Fibroblast of the conjunctiva (primary cell): ENCODE measurements at places on chromosomes 3 and 15.

GRCh38 chr3:73719861-73720260, 95.1 kb upstream of the PDZRN3 start:
- DNase-seq, result no peak

DNA sequence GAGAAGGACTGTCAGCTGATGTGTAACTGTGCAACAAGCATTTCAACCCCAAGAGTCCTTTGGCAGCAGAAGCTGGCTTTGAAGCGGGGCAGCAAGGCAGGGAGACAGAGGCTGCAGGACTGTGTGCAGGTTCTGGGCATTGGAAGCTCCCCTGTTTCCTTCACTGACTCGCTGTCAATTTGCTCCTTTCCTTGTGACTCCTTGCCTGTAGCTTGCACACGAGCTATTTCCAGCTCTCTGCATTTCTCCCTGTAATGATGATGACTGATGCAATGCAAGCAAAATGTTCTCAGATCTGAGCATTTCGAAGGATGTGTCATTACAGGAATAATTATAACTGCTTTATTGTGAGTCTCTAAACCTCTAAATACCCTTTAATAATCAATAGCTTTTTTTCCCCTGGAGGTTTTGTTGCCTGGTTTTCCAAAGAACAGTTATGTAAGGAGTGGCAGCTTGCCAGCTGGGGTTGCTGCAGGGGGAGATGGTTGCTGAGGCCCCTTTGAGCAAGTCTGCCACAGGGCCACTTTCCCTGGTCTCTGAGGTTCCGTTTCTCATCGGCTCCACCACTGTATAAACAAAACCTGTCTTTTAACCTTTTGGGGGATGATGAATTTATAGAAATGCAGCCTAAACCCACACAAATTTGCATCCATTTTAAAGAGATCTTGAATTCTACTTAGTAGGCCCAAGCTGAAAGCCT, 2.8 kb downstream of the APOD start:
- peak; percentile 74 for DNase-seq

- DNase-seq, result no peak
These were observed 201.0 kb upstream of the FEZF2 start for GRCh38 chr3:62574266-62574898.

DNA sequence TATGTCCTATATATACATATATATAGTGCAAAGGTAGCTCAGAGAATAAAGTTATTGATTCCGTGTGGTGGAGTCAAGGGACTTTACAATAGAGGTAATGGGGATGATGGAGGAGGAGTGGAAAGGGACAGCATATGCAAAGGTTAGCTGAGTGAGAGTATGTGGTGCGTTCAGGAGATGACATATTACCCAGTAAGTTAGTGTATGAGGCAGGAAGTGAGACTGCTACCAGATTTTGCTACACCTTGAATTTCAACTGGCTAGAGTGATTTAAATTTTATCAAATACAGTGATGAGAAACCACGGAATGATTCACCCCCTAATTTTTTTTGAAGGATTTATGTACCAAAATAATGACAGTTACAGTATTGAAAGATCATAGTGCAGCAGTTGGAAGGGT, 2.8 kb downstream of the ACTL6A start:
- no peak for DNase-seq

GRCh38 chr15:62026487-62027262, 33.6 kb downstream of the VPS13C start:
- DNase-seq, result no peak

- DNase-seq, result no peak
These were observed 128.9 kb downstream of the TFG start for GRCh38 chr3:100838157-100838556.

GRCh38 chr15:65245096-65245856, 34.0 kb upstream of the CILP start:
- DNase-seq, result no peak

DNA sequence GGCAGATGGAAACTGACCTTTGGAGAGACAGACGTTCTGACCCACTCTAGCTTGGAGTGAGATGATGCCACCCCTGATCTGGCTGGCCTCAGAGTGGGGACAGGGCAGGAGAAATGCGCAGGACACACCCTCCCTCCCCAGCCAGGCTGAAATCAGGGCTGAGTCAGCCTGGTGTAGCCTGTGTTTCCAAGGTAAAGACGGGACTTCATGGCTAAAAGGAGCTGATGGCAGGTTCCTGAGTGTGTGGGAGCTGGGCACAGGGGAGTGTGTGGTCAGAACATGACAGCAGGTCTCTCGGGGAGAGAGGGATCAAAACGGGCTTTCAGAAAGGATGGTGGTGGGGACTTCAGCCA, 14.6 kb upstream of the POLG start:
- DNase-seq, result no peak

GRCh38 chr3:120568598-120568997, 27.5 kb upstream of the NDUFB4 start:
- no peak for DNase-seq

- no peak for DNase-seq
These were observed 274.3 kb upstream of the TRIM42 start for GRCh38 chr3:140403608-140404007.

- DNase-seq, result no peak
These were observed 17.7 kb downstream of the SH2D7 start for GRCh38 chr15:78110096-78110495.

GRCh38 chr3:100041328-100041749, 73.0 kb downstream of the FILIP1L start:
- DNase-seq, result peak; percentile 81

DNA sequence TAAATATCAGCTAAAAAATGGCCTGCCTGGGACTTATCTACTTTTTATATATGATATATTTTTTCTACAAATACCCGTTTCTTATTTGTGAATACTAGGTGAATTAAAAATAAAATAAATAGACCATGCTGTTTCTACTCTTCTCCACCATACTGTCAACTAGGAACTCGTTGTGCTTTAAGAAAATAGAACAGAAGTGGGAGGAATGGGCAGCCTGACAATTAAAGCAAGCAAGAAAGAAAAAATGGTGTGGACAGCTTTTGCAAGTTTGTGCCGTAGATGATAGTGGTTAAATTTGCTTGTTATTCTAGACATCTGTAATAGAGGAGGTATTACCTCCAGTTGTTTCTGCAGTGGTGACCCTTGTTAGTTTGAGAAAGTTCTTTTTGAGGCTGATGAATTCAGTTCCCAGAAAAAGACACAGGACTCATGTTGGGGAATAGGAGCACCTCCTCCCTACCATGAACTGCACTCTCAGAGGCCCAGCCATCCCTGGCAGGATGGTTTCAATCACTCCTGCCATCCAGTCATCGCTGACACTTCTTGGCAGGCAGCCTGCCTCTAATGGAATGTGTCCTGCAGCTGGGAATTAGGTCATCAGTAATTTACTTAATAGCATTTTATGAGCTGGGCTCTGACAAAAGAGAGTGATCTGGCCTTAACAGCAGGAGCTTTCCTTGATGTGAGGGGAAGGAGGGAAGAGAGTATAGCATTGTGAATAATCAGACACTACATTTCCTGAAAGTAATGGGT, 105.0 kb upstream of the GAP43 start:
- peak; percentile 50 for DNase-seq

- DNase-seq, result no peak
These were observed 24.1 kb upstream of the CAPN7 start for GRCh38 chr3:15181963-15182362.

- DNase-seq, result no peak
These were observed 397.7 kb downstream of the DIPK2A start for GRCh38 chr3:144369129-144369879.

DNA sequence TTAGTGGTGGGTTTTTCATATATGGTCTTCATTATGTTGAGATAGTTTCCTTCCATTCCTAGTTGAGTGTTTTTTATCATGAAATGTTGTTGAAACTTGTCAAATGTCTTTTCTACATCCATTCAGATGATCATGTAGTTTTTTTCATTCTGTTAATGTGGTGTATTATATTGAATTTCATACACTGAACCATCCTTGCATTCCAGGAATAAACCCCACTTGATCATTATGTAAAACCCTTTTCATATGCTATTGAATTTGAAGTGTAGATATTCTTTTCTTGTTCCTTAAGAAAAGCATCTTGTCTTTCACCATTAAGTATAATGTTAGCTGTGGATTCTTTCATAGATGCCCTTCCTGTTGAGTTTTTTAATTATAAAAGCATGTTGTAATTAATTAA, 42.9 kb downstream of the PIAS1 start:
- DNase-seq, result no peak

DNA sequence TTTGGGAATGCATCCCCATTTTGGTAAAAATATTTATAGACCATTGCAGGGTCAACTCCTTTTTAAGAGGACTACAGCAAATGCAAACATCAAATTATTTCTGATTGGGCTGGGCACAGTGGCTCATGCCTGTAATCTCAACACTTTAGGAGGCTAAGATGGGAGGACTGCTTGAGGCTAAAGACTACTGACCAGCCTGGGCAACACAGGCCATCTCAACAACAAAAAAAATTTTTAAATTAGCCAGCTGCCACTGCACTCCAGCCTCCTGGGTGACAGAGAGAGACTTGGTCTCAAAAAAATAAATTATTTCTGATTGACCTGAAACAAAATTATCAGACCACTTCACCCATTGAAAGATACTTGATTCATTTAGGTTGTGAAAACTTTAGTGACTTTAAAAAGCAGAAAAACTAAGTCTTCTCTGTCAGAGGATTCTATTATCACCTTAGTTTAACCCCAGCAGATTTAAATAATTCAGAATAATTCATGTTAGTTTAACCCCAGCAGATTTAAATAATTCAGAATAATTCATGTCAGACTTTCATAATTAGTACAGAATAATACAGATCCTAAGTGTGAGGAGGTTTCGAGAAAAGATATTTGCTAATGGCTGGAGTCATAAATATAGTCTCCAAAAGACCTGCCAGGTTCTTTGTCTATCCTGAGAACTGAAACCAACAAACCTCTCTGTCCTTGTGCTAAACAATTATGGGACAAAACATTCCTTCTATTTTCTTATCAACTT, 183.6 kb upstream of the STT3B start:
- no peak for DNase-seq

GRCh38 chr15:62241135-62241770, 76.2 kb upstream of the C2CD4B start:
- DNase-seq, result no peak

GRCh38 chr3:128077202-128077624, 25.0 kb downstream of the SEC61A1 start:
- no peak for DNase-seq

- DNase-seq, result no peak
These were observed 469 bp downstream of the ZNF770 start for GRCh38 chr15:34987609-34988026.

- no peak for DNase-seq
These were observed 922.9 kb downstream of the SI start for GRCh38 chr3:164155400-164155799.

DNA sequence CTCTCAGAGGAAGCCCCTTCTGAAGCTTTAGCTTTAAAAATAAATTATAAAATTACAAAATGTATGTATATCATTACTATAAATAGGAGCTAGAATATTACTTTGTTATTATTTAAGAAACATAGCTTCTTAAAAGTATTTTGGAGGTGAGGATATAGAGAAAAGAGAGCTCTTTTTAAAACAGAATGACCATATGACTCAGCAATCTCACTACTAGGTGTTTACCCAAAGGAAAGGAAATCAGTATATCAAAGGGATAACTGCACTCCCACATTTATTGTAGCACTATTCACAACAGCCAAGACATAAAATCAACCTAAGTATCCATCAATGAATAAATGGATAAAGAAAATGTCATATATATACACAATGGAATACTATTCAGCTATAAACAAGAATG, 119.6 kb downstream of the DMXL2 start:
- DNase-seq, result no peak

- peak; percentile 3 for DNase-seq
These were observed 313.5 kb downstream of the PYDC2 start for GRCh38 chr3:191774485-191774884.

DNA sequence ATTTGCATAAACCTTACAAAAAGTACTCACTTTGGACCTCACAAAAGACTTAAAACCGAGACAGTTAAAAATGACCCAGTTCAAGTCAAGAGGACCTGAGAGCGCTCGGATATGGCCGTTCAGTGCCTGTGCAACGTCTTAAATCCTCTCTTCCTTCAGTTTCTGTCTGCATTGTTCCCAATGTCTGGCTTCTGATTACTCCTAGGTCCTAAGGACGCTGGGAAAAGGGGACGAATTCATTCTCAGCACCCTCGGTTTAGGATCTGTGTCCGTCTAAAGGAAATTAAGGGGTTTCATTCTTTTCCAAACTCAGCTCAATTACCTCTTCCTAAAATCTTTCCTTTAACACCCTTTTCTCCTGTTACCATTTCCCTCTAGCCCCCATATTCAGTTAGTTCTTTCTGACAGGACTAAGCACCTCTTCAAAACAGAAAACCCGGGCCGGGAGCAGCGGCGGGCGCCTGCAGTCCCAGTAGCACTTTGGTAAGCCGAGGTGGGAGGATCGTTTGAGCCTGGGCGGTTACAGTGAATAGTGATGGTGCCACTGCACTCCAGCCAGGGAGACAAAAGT, 970 bp downstream of the DPPA4 start:
- no peak for DNase-seq

DNA sequence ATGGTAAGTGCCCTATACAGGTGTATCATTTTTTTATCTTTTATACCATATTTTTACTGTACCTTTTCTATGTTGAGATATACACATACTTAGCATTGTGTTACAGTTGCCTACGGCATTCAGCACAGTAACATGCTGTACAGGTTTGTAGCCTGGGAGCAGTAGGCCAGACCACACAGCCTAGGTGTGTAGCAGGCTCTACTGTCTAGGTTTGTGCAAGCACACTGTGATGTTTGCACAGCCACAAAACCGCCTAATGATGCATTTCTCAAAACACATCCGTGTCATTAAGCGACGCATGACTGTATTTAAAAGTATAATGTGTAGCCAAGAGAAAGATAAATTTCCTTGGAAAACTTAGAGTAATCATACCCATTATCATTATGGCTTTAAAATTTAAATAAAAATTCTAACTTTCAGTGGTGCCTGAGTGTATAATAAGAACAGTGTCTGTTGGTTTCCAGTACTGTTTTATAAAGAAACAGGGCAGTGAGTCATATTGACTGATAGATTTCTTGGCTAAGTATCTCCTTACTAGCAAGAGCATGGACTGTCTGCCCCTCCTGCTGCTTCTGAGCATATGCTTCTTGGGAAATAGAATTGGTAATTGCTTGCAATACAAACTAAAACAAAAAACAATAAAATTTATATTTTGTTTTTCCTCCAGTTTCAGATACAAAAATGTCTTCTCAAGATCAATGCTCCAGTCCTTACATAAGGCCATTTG, 18.3 kb downstream of the CALML4 start:
- DNase-seq, result peak; percentile 82

GRCh38 chr15:90838139-90838538, 30.2 kb upstream of the FURIN start:
- DNase-seq, result no peak

DNA sequence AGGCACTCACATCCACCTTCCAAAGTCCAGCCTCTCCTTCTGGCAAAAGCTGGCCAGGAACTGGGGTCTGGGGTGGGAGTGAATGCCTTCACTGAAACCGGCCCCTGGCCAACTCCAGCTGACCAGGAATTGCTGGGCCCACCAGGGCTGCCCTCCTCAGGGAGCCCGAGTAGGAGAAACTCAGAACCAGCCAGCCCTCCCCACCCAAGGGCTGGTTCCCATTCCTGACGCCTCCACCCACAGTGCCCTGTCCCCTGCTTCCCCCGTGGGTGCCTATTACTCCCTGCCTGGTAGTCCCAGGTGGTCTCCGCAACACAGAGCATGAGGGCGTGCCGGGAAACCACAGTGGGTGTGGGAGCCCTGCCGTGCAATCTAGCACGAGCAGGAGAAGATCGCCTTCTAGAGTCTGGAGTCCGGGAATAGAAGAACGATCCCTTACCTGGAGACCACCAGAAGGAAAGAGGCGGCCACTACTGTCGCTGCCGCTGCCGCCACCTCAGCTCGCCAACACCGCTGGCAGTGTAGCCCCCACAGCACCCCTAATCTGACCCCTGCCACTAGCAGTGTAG, 178.8 kb downstream of the POTEB3 start:
- no peak for DNase-seq
